ENCODE measurements at places on chromosomes 6 and 20. TPM values are rescaled to one million over a fixed set of nuclear protein-coding genes. Genes with fewer than 3 reads are reported as not detected.

Gene DTNBP1
- 28.0 TPM for polyA plus RNA-seq

- DNase-seq, result no peak
Measured at GRCh38 chr20:8670893-8671215, 398.0 kb upstream of the PLCB4 start.

GRCh38 chr6:52106994-52107393 lies 19.6 kb upstream of the PKHD1 start:
- no peak for DNase-seq

- DNase-seq, result no peak
Measured at GRCh38 chr6:36333931-36334725, 2.6 kb downstream of the BNIP5 start.

DNA sequence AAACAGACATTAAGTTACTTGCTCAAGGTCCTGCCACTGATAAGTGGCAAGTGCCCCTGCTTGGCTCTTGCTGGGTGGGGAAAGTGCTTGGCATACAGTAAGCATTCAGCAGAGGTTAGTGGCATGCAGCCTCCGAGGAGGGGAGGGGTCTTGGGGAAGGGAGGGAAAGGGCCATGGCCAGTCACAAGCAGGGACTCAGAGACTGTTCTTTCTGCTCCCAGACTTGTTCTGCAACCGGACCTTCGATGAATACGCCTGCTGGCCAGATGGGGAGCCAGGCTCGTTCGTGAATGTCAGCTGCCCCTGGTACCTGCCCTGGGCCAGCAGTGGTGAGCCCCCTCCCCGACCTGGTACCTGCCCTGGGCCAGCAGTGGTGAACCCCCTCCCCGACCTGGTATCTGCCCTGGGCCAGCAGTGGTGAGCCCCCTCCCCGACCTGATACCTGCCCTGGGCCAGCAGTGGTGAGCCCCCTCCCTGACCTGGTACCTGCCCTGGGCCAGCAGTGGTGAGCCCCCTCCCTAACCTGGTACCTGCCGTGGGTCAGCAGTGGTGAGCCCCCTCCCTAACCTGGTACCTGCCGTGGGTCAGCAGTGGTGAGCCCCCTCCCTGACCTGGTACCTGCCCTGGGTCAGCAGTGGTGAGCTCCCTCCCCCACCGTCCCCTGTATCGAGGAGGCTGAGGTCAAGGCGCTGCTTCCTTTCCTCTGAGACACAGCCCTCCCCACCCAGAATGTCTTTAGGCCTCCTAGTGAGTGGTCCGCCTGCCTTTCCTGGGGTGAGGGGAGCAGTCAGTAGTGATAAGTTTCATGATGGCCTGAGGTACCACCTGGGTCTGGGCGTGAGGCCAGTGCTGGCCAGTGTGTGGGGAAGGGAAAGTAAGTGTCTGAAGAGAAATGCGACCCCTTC lies 8.9 kb downstream of the GLP1R start:
- no peak for DNase-seq

Gene CAP2
- polyA plus RNA-seq, result not detected

- DNase-seq, result no peak
Measured at GRCh38 chr6:168043848-168044415, 35.1 kb downstream of the FRMD1 start.

All from GM12878 (cell line).